Activated naive CD4-positive, alpha-beta T cell (primary cell): ENCODE measurements at places on chromosomes 11 and 22.

GRCh38 chr22:38823076-38823475 is 20.8 kb downstream of the NPTXR start:
- DNase-seq: no peak

DNA sequence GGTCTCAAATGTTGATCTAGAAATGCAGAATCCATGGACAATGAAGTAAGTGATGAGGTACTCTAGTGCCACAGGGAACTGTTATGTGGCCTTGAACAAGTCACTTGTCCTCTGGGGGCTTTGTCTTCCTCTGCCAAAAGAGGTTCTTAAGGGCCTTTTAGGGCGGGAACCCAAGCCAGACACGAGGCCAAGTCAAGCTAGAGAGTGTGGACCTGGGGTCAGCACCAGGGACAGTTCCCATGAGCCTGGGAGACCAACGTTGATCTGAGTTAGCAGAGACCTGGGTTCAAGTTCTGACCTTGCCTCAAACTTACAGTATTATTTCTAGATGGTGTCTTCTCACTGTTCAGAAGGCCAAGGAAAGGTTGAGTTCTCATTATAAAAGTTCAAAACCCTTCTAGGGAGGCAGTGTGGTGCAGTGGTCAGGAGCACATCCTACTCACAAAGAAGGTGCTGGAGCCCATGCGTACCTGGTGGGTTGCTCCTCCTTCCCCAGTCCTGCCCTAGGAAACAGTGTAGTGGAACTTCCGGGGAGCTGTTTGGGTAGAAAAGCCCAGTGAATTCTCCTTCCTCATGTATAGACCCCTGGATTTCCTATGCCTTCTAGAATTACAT is 121.5 kb downstream of the CHST1 start:
- no peak for DNase-seq

- DNase-seq: no peak
Observed at GRCh38 chr11:131626788-131627187, 256.4 kb downstream of the NTM start.

DNA sequence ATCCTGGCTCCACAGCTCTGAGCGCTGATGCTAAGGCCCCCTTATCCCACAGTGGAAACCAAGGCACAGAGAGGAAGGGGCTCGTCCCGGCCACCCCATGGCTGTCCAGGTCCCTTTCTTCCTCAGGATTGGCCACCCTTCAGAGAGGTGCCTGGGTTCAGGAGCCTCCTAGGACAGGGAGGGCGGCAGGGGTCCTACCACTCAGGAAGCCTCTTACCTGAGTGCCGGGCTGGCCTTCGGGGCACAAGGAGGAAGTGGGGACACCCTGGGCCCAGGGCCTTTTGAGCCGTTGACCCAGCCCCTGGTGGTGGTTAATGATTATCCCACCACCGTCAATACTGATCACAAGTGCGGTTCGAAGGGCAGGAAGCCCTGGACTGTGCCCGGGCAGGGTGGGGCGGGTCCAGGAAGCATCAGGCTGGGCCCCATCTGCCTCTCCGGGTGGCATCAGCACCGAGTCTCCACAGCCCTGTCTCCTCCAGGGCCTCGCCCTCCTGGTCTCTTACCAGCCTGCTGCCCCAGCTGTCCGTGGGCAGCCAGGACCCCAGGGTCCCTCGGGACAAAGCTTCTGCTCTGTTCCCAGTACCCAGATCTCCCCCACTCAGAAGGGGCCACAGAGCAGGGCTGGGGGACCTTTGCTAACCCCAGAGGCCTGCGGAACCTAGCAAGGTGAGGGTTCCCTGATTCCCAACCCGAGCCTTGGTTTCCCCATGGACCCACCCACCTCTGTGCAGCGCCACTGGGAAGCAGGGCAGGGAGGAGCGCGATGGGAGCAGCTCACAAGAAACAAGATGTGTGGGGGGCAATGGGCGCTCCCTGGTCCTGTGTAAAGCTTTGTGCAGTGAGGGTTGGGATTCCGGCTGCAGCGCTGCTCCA is 15.0 kb upstream of the EHD1 start:
- DNase-seq: no peak

DNA sequence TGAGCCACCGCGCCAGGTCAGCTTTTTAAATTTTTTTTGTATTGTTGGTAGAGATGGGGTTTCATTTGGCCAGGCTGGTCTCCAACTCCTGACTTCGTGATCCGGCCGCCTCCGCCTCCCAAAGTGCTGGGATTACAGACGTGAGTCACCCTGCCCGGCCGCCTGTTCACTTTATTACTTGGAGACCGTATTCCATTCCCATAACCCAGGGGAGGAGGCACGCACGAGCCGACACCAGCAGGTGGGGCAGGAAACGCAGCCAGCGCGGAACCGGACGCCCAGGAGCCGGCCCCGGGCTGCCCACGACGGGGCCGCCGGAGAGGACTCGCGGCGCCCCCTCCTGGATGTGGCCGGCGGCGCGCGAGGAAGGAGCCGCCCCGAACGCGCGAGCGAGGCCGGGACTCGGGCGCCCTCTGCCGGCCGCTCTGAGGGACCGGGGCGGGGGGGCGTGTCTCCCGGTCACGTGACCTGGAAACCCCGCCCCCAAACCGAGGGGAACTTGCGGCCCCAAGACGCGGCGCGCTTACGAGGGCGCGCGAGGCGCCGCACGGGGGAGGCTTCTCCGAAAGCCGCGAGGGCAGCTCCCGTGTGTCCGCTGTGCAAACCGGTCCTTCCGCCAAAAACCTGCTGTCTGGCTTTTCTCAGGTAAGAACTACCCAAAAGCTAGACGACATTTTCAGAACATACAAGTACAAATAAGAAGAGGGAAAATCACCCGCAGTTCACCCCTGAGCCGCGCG is 11.6 kb upstream of the RNH1 start:
- DNase-seq: no peak
